ENCODE measurements at places on chromosomes 16 and 17. TPM values are rescaled to one million over a fixed set of nuclear protein-coding genes. Genes with fewer than 3 reads are reported as not detected.

DNA sequence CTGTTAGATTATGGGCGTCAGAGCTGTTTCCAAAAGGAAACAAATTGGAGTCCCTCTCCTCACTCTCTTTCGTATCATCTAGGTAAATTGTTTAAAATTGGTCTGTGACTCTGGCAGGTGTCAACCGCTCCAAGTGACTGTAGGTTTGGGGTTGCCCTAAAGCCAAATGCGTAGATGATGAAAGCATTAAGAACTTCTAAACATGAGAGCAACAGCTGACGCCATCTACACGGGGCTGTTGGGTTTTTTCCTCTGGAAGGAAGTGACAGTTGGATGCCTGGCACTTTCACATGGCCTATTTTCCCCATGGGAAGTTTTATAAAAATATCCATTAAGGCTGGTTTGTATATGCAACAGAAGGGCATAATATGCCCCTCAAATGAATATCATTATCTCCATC is 215.7 kb upstream of the CACNG5 start:
- DNase-seq: no peak

Gene MYBBP1A
- total RNA-seq: 69.1 TPM

Gene RHBDL3
- 0.71 TPM for total RNA-seq

Gene NME4
- total RNA-seq: 186 TPM

DNA sequence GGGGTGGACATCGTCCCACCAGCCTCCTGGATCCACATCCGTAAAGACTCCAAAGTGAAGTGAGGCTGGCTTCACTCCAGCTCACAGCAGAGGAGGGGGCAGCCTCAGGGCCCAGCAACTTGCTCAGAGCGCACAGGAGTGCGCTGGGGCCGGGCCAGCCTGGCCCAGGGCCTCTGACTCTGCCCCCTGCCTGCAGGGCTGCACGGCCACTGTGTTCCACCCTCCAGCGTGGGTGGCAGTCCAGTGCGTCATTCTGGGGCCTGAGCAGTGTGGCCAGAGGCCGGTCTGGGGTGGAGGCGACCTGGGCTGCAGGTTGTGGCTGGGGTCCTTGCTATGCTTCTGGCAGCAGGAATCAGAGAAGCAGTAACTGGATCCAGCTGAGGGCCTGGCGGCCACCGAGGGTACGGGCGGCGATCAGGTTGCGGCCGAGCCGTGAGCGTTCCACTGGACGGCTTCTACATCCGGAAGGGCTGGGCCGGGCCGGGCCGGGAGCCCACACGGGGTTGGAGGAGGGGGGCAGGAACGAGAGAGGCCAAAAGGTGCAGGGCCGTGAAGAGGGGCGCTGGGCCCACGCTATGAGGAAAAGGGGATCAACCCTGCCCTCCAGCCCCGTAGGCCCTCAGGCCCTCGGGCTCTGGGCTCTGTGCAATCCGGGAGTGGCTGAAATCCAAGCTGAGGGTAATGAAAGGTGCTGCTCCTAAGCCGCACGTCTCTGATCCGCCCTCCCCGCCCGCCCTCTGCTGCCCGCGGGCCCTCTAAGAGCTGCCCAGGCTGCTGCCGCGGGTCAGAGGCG is at the start of gene FSCN2:
TSS of gene FSCN2 (plus strand) at position 787 of the 793 bp plus-strand sequence. CDS start 155 bp downstream, outside the sequence.
- DNase-seq: no peak

Gene ABI3
- 0.19 TPM for total RNA-seq
